ENCODE measurements at places on chromosomes 1 and 21.

DNA sequence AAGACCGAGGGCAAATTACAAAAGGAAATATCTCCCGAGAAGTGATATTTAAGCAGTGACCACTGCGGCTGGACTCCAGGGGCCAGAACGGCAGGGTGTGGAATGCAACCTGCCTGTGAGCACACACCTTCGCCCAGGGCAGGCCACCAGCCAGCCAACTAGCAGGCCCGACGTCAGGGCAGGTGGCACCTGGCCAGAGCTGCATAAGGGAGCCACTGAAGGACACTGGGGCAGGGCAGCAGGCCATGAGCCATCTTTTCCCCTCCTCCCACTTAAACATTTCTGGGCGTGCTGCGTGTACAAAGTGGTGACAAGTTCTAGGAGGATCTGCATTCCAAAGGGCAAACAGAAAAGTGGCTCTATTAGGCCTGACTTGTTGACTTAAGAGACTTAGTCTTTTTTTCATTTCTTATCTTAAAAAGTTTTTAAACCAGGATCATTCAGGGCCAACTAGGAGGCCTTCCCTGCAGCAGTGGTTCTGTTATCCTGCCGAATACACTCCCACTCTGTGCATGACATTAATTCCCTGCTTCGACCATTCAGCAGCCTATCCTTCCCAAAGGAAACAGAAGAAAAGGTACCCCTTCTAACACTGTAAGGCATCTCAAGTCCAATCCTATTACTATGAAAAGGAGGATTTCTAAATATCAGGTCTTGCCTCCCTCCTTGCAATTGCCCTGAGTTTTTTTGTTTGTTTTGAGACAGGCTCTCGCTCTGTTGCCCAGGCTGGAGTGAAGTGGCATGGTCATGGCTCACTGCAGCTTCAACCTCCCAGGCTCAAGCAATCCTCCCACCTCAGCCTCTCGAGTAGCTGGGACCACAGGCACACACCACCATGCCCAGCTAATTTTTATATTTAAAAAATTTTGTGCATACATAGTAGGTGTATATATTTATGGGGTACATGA lies 96.3 kb downstream of the BCAR3 start:
- no peak for DNase-seq

GRCh38 chr21:25412100-25412499 lies 195.2 kb downstream of the MRPL39 start:
- DNase-seq = no peak

- no peak for DNase-seq
These were observed 244.7 kb downstream of the SIPA1L2 start for GRCh38 chr1:232385221-232385620.

DNA sequence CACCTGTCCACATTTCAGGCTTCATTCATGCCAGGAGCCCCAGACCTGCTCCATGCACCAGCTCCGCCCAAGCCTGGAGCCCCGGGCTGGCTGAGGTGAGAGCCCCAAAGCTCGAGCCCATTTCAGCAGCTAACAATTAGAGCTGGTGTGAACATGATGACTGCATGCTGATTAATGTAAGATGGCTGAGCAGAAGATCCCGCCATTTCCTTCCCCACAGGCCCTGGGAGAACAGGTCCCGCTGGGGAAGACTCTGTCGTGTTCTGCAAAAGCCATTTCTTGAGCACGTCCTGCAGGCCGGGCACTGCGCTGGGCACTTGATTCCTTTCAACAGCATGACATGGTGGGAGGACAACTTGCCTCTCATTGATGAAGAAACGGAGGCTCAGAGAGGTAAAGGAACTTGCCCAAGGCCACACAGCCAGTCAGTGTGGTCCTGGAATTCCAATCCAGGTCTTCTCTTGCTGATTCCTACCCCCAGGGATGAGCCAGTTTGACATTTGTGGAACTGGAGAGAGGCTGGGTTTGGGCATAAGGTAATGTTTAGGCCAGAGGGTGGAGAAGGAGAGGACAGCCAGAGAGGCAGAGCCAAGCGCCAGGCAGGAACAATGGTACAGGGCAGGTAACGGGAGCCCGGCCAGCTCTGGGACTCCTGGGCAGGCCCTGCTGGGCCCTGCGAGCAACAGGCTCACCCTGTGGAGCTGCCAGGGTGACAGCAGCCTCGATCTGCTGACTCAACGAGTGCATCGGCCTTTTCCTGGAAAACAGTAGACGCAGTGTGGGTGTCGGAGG lies 28.1 kb upstream of the EPHA2 start:
- no peak for DNase-seq

DNA sequence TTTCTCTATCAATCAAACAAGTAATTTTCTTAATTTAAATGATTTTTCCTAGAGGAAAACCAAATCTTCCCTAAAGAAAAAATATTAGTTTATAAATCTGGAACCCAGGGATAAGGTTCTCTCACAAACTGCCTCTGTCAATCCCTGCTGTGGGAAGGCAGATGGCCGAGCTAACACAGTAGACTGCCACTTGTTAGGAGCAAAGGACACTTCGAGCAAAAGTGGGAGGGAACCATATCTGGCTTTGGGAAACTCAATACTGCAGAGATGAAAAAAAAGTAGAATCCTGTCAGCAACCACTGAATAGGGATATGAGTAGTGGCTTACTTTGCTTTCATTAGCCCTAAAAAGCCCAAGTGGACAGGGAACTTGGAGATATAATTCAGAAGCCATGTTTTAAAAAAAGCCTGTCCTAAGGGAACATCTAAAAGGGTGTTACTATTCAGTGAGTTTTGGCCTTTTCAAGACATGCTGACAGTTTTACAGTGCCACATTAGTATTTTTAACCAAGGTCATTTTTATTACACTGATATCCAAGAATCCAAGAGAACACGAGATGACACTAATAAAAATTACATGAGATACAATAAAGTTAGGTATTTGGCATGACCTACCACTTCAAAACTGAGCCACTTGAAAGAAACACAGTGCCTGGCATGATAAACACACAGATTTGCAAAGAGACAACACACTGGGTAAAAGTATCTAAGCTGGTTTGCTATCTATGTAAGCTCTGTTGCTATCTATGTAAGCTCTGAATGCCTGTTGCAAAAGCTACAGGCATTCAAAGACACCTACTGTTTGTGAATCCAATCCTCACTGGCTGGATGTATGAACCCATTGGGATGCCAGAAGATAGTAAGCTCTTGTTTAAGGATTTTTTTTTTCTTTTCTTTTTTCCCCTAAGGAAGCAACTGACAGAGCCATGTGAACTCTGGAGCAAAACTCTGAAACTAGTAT lies 21.4 kb downstream of the TEX38 start:
- DNase-seq = peak; percentile 35

DNA sequence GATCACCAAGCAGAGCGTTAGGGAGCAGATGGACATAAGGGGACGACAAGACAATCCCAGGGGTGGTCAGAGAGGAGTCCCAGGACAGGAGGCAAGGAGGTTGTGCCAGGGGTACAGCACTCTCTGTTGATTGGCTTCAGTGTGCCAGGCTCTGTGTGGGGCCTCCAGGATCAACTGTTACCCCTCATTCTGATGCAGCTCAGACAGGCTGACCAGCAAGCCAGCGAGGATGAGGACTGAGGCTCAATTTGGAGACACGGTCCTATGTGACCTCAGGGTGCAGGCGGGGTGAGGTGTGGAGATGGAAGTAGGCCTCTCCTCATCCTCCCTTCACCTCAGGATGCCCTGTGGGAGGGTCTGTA lies 4.0 kb downstream of the HYI start:
- DNase-seq = no peak

DNA sequence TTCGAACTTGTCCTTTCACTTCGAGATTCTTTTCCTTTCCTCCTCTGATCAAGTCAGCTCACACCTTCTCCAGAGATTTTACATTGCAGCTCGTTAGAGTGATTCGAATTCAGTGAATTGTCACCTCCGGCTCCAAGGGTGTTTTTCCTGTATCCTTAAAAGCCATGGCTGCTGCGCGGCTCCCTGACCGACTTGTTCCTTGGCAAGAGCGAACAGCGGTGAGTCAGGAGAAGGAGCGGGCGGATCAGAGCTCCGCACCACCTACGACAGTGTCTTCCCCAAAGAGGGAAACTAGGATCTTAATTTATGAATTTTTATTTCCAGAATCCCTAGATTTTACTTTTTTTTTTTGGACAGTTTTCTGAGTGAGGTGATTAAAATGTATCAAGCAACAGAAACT lies 204.4 kb upstream of the ADGRL2 start:
- no peak for DNase-seq
